ENCODE measurements at places on chromosomes 16 and 17.

- no peak for DNase-seq
These were observed 33.9 kb downstream of the COX4I1 start for GRCh38 chr16:85833219-85833920.

GRCh38 chr16:57289391-57290257 lies 5.2 kb upstream of the PLLP start:
- no peak for DNase-seq

GRCh38 chr17:50274142-50274896 lies at the start of gene TMEM92:
Gene TMEM92, plus strand, starts transcription at chr17:50274466. Its CDS starts 36 bp downstream, at chr17:50274502.
- no peak for DNase-seq

DNA sequence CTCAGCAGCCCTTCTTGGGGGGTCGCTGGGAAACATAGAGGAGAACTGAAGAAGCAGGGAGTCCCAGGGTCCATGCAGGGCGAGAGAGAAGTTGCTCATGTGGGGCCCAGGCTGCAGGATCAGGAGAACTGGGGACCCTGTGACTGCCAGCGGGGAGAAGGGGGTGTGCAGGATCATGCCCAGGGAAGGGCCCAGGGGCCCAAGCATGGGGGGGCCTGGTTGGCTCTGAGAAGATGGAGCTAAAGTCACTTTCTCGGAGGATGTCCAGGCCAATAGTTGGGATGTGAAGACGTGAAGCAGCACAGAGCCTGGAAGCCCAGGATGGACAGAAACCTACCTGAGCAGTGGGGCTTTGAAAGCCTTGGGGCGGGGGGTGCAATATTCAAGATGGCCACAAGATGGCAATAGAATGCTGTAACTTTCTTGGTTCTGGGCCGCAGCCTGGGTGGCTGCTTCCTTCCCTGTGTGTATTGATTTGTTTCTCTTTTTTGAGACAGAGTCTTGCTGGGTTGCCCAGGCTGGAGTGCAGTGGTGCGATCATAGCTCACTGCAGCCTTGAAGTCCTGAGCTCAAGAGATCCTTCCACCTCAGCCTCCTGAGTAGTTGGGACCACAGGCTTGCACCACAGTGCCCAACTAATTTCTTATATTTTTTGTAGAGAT lies 3.4 kb downstream of the STH start:
- peak; percentile 24 for DNase-seq

- DNase-seq: no peak
These were observed 11.3 kb downstream of the GFOD2 start for GRCh38 chr16:67707790-67708189.

- no peak for DNase-seq
These were observed 204.9 kb upstream of the CDH13 start for GRCh38 chr16:82421851-82422250.

DNA sequence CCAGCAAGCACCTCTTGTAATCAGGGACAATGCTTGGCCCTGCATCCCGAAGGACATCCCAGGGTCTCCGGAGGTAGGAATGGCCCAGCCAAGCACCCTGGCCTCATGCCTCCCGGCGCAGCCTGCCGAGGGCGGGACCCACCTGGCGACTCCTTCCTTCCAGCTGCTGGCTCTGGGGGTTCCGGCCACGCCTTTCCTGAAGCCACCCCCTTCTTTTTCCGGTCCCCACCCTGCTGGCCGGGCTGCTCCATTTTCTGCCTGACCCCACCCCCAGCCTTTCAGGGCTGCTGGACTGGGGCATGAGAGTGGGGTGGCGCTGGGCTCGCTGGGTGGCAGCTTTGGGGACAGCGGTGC lies 22.5 kb upstream of the CIBAR2 start:
- DNase-seq: no peak

GRCh38 chr17:34412534-34412933 lies 49.5 kb upstream of the CCL1 start:
- DNase-seq: no peak

- no peak for DNase-seq
These were observed 26.6 kb upstream of the CHMP6 start for GRCh38 chr17:80964859-80965580.

DNA sequence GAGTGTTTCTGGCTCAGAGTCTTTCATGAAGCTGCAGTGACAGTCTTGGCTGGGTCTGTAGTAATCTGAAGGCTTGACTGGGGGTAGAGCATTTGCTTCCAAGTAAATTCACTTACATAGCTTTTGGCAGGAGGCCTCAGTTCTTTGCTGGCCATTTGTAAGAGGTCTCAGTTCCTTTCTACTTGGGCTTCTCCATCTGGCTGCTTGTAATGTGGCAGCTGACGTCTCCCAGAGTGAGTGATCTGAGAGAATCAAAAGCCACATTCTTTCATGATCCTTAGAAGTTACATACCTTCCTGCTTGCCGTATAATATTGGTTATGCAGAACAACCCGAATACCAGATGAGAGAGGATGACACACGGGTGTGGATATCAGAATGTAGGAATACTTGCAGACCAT lies 39.8 kb downstream of the NF1 start:
- DNase-seq: no peak

GRCh38 chr17:3818786-3819185 lies 17.8 kb upstream of the ITGAE start:
- no peak for DNase-seq

- no peak for DNase-seq
These were observed 2.8 kb downstream of the RBFOX3 start for GRCh38 chr17:79607940-79608623.

- no peak for DNase-seq
These were observed 161.3 kb downstream of the PMP22 start for GRCh38 chr17:15103785-15104184.

GRCh38 chr17:81481073-81481799 lies 31.4 kb downstream of the ACTG1 start:
- DNase-seq: peak; percentile 67

GRCh38 chr17:37481001-37481665 lies 8.6 kb upstream of the DUSP14 start:
- no peak for DNase-seq

DNA sequence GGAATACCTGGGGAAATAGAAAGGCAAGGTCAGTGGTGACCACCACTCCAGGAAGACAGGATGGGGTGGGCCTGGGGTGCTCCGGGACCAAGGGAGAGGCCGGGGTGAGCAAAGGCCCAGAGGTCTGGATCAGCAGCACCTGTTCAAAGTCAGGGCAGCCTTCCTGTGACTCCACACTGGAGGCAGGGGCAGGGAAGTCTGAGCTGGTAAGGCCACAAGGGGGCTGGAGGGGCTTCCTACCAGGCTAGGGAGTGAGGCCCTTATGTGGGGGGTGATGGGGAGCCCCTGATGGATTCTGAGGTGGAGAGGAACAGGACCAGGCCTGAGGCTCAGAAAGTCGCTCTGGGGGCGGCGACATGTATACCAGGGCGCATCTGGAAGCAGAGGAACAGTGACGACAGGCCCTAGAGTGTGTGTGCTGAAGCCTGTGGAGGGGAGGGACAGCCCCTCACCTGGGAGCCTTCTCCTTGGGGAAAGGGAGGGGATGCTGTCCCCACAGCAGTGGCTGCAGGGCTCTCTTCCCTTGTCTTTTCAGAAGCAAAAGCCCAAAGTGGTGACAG lies 3.7 kb downstream of the C16orf78 start:
- no peak for DNase-seq

- DNase-seq: no peak
These were observed 9.7 kb downstream of the ETV4 start for GRCh38 chr17:43536236-43536992.

DNA sequence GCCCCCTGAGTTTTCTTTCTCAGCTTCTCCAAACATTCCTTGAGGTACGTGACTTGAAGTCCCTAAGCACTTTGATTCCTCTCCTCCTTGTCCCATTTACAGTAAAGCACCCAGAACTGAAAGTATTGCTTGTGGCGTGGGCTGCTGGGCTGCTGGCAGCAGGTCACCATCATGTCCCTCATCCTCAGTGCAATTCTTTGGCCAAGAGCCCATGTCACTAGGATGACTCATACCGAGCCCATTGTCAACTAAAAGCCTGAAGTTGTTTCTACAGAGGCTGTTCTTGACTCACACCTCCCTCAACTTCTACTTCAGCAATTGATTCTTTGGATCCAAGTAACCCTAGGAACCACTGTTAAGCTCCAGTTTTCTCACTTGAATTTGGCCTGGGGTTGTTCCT lies 54.3 kb downstream of the KPNA2 start:
- DNase-seq: no peak

- no peak for DNase-seq
These were observed 61.3 kb downstream of the NKD1 start for GRCh38 chr16:50609471-50609870.

DNA sequence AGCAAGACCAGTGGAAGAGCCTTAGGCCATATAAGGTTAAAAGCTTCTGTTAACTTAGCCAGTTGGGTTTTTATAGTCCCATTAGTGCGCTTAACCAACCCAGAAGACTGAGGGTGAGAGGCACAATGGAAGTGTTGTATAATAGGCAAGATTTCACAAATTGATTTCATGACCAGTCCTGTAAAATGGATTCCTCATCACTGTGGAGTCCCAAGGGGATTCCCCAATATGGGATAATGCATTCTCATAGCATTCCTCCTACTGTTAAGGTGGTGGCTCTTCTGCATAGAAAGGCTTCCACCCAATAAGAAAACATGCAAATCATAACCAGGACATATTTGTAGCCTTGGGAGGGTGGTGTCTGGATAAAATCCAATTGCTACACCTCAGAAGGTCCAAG lies 22.1 kb upstream of the B4GALNT2 start:
- DNase-seq: no peak

GRCh38 chr16:81640681-81641070 lies 138.4 kb upstream of the PLCG2 start:
- DNase-seq: no peak

Data from NCI-H1048 (cell line).